ENCODE measurements at places on chromosomes 3 and 15. TPM values are rescaled to one million over a fixed set of nuclear protein-coding genes. Genes with fewer than 3 reads are reported as not detected.

Gene TF
- not detected for total RNA-seq

Gene ZNF774
- 8.0 TPM for total RNA-seq

Gene SLITRK3
- total RNA-seq: not detected

- DNase-seq: no peak
These were observed 54.8 kb downstream of the NMD3 start for GRCh38 chr3:161275919-161276318.

DNA sequence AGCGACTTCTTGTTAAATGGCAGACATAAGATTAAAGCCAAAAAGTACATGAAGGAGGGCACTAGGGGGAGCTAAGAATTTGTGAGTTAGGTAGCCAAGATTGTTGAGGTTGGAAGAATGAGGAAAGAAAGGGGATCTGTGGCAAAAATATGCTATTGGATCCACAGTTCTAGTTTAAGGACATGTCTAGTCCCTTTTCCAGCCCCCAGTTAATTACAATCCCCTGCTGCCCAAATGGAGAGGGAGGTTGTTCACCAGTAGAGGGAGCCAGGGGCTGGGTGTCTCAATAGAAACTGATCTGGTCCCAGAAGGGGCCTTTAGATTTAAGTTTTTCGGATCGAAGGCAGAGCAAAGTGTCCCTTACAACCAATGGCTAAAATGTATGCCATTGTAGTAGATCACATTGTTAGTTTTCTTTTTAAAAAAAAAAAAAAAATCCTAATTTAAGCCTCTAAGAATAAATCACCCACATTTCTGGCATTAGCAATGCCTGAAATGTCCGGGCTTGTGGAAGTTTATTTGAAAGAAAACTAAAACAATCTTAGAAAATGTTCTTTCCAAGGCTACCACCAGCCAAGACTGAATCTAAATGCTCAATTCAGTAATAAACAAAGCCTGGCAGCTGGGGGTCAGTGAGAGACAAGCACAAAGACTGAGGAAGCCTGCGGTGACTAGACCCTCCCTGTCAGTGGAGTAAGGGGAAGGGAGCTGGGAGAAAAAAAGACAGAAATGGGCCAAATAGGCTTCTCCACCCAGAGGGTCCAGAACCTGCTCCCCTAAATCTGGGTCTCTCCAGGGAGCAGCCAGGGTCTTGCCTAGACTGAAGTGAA, 7.1 kb downstream of the COL8A1 start:
- DNase-seq: no peak

DNA sequence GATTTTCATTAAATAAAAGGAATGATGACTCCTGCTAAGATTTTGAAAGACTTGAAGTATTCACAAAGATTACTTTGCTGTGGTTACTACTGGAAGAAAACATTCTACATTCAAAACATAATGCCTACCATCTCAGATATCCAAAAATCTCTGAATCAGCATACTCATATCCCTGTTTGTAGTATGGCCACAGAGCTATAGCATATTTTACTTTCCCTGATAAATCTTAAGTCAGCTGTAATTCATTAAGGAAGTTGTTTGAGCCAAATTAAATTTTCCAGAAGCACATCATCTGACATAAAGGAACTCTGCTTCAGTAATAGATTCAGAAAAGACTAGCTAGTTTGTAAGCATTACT, 942.0 kb downstream of the ROBO1 start:
- no peak for DNase-seq
